ENCODE measurements at places on chromosomes 2 and 18.

- no peak overlapping the region for H3K4me3 ChIP-seq
- H3K27ac ChIP-seq, result no peak overlapping the region
- H3K4me1 ChIP-seq, result no peaks in the 10 kb centered on the region
- DNase-seq, result no peak
These were observed 131.6 kb upstream of the SCN7A start for GRCh38 chr2:166625670-166626069.

DNA sequence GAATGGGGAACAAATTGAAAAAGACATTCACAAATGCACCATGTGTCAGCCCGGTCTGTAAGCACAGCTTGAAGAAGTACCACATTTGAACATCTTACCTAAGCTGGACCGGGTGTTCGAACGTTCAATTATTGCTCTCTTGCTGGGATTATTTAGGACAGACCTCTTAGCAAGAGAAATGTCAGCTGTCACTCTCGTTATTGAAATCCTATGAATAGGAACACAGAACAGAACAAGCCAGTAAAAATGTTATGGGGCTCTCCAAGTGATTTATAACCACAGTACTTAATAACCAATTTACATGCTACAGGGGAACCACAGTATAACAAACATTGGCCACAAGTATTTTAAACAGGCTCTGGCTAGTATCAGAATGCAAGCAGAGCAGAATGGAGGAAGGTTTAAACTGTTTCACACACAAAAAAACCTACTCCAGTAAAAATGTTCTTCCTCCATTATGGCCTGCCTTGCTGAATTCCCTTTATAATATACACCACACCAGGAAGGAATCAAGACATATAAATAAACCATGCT is 32.5 kb upstream of the ARL5A start:
- H3K27ac ChIP-seq, result no peak overlapping the region
- H3K4me3 ChIP-seq, result no peak overlapping the region
- H3K4me1 ChIP-seq, result no peaks in the 10 kb centered on the region
- H3K36me3 ChIP-seq, result no peaks in the 10 kb centered on the region
- no peak for DNase-seq
- no peaks in the 10 kb centered on the region for H3K27me3 ChIP-seq

DNA sequence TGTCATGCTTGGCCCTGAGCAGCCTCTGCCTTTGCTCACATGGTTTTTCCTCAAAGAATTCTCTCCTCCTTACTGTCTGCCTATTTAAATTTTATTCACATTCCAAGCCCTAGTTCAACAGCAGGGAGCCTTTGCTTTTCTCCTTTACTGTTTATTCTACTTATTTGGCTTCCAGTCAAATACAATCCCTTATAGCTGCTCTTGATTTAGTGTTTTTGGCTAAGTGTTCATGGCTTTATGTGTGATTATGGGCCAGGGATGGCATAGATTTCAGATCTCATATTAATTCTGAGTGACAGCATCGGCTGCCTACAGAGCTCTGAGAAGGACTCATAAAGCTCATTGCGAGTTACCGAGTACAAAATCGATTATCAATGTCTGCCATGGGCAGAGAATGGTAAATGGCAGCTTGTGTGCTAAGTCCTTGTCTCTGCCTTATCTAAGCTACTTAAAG is 106.7 kb downstream of the METTL8 start:
- no peak overlapping the region for H3K4me3 ChIP-seq
- H3K27ac ChIP-seq, result no peak overlapping the region
- peak; percentile 17 for DNase-seq
- H3K4me1 ChIP-seq, result no peaks in the 10 kb centered on the region

DNA sequence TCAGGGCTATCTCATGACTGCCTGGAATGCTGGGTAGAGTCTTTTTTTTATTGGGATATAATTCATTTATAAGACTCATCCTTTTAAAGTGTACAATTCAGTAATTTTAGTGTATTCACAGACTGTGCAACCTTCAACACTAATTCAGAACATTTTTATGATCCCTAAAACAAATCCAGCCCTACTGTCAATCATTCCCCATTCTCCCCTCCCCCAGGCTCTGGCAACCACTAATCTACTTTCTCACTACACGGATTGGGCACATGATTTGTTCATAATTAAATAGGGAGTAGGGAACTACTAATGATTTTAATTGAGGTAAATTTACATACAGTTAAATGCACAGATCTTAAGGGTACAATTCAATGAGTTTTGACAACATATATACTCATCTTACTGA is 225.7 kb downstream of the CDCA7 start:
- no peak overlapping the region for H3K4me3 ChIP-seq
- no peaks in the 10 kb centered on the region for H3K36me3 ChIP-seq
- no peak for DNase-seq
- no peak overlapping the region for H3K27ac ChIP-seq
- peaks cover 4% of the 10 kb centered on the region for H3K27me3 ChIP-seq
- H3K4me1 ChIP-seq, result no peaks in the 10 kb centered on the region

DNA sequence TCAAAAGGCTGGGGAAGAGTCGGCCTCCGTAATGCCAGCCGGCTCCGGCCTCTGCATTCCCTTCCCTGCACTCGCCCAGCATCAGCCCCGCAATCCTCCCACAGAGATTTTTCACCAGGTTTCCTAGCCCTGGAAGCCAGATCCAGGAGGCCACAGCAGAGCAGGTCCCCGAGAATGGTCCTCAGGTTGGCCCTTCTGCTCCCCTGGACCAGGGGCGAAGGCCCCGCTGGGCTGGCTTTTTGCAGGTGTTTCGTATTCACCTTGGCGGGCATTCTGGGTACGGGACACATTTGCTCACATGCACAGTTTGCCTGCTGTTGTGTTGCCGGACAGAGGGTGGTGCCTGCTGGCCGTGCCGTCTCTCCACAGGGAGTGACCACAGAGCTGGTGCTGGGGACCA is 309.5 kb downstream of the NDUFA10 start:
- H3K27ac ChIP-seq, result no peak overlapping the region
- no peaks in the 10 kb centered on the region for H3K4me1 ChIP-seq
- no peak for DNase-seq
- no peak overlapping the region for H3K4me3 ChIP-seq
- H3K27me3 ChIP-seq, result no peaks in the 10 kb centered on the region

GRCh38 chr2:217047631-217048030 is 187.8 kb upstream of the TNP1 start:
- H3K27ac ChIP-seq, result no peak overlapping the region
- no peaks in the 10 kb centered on the region for H3K27me3 ChIP-seq
- peaks cover 2% of the 10 kb centered on the region for H3K4me1 ChIP-seq
- H3K36me3 ChIP-seq, result no peaks in the 10 kb centered on the region
- peak; percentile 66 for DNase-seq

DNA sequence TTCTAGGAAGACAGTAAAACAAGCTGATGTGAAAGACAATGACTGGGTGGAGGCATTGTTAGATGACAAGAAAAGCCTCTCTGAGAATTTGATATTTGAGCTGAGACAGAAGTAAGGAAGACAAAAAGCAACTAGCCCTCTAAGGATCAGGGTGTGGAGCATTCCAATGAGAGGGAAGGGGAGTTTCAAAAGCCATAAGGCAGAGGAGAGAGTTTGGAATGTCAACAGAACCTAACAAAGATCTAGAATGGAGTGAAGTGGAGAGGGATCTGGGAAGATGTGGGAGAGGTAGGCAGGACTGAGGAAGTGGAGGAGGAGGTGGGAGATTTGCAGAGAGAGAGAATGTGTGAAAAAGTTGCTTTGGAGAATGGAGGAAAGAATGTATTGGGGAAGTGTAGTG is 17.3 kb upstream of the ASXL2 start:
- no peaks in the 10 kb centered on the region for H3K36me3 ChIP-seq
- H3K27me3 ChIP-seq, result no peaks in the 10 kb centered on the region
- no peak overlapping the region for H3K4me3 ChIP-seq
- H3K27ac ChIP-seq, result no peak overlapping the region
- H3K4me1 ChIP-seq, result no peaks in the 10 kb centered on the region

DNA sequence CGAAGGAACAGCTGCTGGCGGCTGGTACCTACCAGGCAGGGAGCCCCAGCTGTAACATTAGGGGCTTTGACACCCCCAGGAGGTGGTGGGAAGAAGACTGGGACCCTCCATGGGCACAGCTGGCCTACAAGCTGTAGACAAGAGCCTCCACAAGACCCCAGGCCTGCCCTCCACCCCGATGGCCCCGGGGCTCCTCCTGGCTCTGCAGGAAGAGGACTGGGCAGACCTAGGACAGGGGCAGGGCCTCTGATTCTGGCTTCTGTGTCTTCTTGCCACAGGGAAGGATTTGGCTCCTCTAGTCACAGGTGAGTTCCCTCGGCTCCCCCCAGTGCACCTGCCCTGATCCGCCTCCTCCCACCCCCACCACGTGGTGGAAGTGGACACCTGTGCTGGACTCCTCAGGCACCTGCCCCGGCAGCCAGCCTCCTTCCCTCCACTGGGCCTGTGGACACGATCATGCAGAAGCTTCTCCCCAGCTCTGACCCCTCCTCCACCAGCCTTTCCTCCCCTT is 53.4 kb upstream of the ODC1 start:
- H3K27me3 ChIP-seq, result peaks cover 14% of the 10 kb centered on the region
- DNase-seq, result no peak
- no peak overlapping the region for H3K27ac ChIP-seq
- H3K4me3 ChIP-seq, result no peak overlapping the region
- H3K4me1 ChIP-seq, result no peaks in the 10 kb centered on the region

GRCh38 chr18:75208836-75209128 is 157 bp downstream of the PTGR3 start:
- no peaks in the 10 kb centered on the region for H3K36me3 ChIP-seq
- peak overlapping the region; percentile 72 for H3K27ac ChIP-seq

- H3K4me1 ChIP-seq, result no peaks in the 10 kb centered on the region
- H3K4me3 ChIP-seq, result no peak overlapping the region
- no peaks in the 10 kb centered on the region for H3K36me3 ChIP-seq
- no peak overlapping the region for H3K27ac ChIP-seq
- H3K27me3 ChIP-seq, result no peaks in the 10 kb centered on the region
- DNase-seq, result no peak
These were observed 40.1 kb downstream of the RASGRP3 start for GRCh38 chr2:33516456-33516995.

- H3K4me1 ChIP-seq, result no peaks in the 10 kb centered on the region
- no peak overlapping the region for H3K4me3 ChIP-seq
- DNase-seq, result no peak
- H3K27ac ChIP-seq, result no peak overlapping the region
- H3K27me3 ChIP-seq, result no peaks in the 10 kb centered on the region
- no peaks in the 10 kb centered on the region for H3K36me3 ChIP-seq
These were observed 698.5 kb downstream of the NR4A2 start for GRCh38 chr2:155633887-155634570.

- H3K4me1 ChIP-seq, result peaks cover 2% of the 10 kb centered on the region
- H3K27ac ChIP-seq, result peak overlapping the region; percentile 65
- H3K4me3 ChIP-seq, result peak overlapping the region; percentile 86
- H3K27me3 ChIP-seq, result no peaks in the 10 kb centered on the region
- H3K36me3 ChIP-seq, result no peaks in the 10 kb centered on the region
These were observed 3.0 kb upstream of the OSR1 start for GRCh38 chr2:19361325-19361990.

DNA sequence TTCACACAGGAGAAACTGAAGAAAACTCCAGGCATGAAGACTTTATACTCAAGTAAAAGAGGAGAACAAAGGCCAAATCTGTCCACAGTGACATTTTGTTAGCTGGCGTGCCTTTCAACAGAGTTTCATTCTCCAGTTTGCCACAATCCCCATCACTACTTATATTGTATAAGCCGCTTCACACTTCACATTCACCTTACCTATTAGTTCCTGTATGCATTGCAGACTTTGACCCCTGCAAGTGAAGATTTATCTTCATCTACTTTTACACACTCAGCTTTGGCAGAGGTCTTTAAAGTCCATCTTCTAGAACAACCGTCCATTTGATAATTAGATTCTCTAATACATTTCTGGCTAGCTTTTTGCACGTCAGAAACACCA is 56.8 kb upstream of the TANK start:
- no peak overlapping the region for H3K4me3 ChIP-seq
- H3K4me1 ChIP-seq, result peaks cover 5% of the 10 kb centered on the region

GRCh38 chr2:132664096-132664495 is 5.9 kb downstream of the LYPD1 start:
- H3K36me3 ChIP-seq, result no peaks in the 10 kb centered on the region
- peak; percentile 74 for DNase-seq
- H3K27me3 ChIP-seq, result no peaks in the 10 kb centered on the region
- H3K27ac ChIP-seq, result no peak overlapping the region

DNA sequence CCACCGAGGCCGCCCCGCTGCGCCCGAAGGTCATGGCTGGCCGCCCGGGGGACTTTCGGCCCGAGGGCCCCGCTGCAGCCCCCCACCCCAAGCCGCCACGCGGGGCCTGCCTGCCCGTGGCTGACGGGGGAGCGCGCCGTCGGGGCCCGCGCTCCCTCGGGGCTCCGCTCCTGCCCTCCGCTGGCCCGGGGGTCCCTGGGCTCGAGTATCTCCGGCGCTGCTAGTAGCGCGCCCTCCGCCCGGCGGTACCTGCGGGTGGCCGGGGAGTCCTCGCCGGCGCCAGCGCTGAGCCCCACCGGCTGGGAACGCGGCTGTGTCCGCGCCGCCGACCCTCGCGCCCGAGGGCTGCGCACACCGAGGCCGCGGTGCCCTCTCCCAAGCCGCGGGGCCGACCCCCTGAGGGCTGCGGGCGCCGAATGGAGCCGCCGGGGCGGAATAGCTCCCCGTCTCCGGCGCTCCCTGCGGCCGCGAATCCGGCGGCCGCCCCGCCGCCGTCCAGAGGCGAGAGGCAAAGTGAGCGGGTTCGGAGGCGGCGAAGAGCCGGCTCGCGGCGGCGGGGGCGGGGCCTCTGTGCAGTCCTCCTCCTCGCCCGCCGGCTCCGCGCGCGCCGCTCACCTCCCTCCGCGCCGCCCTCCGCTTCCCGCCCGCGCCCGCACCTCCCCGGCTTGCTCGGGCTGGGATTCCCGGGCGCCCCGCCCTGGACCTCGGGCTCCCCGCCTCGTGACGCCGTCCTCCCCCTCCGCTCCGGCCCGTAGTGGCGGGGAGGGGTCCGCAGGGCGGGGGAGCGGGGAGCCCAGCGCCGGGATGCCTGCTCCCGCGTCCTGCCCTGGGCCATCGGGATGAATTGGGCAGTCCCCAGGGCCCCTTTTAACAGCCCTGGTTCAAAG is at the start of gene KCNG3:
TSS of gene KCNG3 (minus strand) at position 515 of the 887 bp plus-strand sequence. CDS start at position 34, 481 bp downstream.
- peak; percentile 22 for DNase-seq
- H3K36me3 ChIP-seq, result no peaks in the 10 kb centered on the region
- H3K27ac ChIP-seq, result no peak within 1 kb of the TSS
- H3K4me1 ChIP-seq, result peaks cover 2% of the 10 kb centered on the region
- peaks cover 28% of the 10 kb centered on the region for H3K27me3 ChIP-seq

DNA sequence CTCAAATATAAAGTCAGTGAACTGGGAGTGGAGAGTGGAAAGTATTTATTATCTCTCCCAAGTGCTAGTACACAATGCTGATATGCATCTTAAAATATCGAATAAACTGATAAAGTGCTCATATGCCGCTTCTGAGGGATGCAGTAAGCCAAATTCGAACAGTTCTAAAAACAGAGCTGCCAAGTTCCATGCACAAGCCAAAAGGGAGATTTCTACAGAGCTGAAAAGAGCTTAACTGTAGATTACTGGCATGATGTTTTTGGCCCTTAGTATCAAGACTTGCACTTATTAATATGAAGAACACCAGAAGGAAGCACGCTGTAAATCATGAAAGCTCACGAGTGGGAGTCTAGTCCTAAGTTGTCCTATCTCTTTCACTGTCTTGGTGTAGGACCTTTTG is 7.9 kb downstream of the TMEFF2 start:
- H3K27ac ChIP-seq, result no peak overlapping the region
- no peak overlapping the region for H3K4me3 ChIP-seq
- H3K27me3 ChIP-seq, result peaks cover 4% of the 10 kb centered on the region
- no peaks in the 10 kb centered on the region for H3K36me3 ChIP-seq

GRCh38 chr2:180670302-180671003 is 310.0 kb upstream of the UBE2E3 start:
- H3K27ac ChIP-seq, result no peak overlapping the region
- DNase-seq, result no peak
- H3K36me3 ChIP-seq, result no peaks in the 10 kb centered on the region

Measured in fibroblast of lung (primary cell).